GOT3 (cell line): ENCODE measurements at places on chromosomes 11 and 22.

GRCh38 chr11:130160498-130161155 lies 1.0 kb downstream of the ST14 start:
- DNase-seq: no peak

GRCh38 chr11:3959015-3959902 lies 103.8 kb downstream of the STIM1 start:
- no peak for DNase-seq

DNA sequence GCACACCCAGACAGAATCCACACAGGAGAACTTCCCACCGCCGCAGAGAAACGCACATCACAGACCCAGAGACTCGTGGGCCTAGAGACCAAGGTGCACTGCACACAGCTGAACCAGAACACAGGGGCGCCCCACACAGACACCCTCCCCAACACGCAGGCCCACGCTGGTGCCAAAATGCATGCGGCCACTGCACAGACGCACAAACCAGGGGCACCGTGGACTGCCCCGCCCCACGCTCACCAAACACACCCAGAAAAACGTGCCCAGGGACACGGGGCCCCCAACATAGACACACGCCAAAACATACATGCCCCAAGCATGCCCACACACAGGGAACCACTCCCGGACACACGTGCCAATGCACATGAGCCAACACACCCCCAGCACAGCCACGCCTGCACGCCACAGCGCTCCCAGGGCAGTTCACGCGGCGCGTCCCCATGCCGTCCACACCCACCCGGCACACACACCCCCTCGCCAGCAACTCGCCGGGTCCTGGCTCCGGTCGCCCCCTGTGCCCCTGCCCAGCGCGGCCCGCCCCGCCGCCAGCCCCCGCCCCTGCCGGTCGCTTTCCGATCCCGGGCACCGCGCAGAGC lies 7.8 kb downstream of the ELFN2 start:
- no peak for DNase-seq

DNA sequence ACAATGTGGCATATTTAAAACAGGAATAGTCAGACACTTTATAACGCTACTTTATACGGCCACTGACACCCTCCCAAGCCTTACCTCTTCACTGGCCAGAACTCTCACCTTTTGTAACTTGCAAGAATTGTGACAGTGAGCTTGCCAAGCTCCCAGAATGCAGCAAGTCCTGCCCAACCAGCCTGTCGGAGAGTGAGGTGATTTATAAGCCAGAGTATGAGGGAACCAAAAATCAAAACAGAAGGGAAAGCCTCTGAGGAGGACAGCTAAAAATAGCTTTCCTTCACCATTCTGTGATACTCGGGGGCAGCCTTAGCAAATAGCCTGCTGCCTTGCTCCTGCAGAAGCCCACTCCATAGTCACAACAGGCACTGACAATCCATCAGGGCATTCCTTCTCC lies 229.7 kb downstream of the FAM76B start:
- no peak for DNase-seq

- no peak for DNase-seq
These were observed 541.2 kb upstream of the API5 start for GRCh38 chr11:42770444-42771065.

GRCh38 chr11:35933320-35933871 lies 10.5 kb upstream of the LDLRAD3 start:
- no peak for DNase-seq

GRCh38 chr22:30393322-30393680 lies 3.5 kb upstream of the SEC14L2 start:
- no peak for DNase-seq

GRCh38 chr11:83751041-83751440 lies 464.9 kb upstream of the CCDC90B start:
- no peak for DNase-seq

GRCh38 chr22:46239261-46240048 lies 10.6 kb downstream of the CDPF1 start:
- DNase-seq: no peak

DNA sequence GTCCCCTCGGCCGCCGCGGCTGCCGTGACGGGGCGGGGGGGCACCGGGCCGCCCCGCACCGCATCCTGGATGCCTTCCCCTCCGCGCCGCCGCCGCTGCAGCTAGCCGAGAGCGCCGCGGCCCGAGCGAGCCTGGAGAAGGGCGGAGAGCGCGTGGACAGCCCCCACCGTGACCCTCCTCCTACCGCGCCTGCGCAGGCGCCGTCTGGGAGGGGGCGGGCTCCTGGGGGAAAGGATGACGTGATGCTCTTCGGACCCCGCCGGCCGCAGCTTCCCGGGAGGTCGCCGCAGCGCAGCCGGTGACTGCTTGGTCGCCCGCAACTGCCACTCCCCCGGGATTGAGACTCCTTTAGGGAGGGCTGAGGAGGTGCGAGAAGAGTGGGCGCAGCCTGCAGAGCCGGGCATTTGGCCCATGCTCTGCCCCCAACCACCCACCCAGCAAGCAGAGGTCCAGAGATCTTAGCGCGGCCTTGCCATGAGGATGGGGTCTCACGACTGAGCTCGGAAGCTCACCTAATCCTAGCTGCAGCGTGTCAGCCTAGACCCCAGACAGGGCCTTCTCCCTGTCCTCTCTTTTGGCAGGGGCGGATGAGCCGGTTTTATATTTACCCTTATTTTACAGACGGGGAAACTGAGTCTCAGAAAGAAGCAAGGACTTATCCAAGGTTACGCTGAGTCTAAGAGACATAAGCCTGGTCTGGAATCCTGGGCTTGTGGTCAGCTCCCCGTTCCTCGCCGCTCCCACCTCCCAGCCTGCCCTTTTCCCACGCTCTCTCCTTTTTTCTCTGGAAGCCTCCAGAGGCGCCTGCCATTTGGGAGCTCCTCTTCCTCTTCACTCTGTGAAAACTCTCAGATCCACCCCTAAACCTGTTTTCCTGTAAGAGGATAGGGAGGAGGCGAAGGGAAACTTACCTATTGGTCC lies at the start of gene DENND5A:
TSS of gene DENND5A (minus strand) at position 140 of the 921 bp plus-strand sequence. CDS start 281 bp downstream, outside the sequence.
- no peak for DNase-seq

DNA sequence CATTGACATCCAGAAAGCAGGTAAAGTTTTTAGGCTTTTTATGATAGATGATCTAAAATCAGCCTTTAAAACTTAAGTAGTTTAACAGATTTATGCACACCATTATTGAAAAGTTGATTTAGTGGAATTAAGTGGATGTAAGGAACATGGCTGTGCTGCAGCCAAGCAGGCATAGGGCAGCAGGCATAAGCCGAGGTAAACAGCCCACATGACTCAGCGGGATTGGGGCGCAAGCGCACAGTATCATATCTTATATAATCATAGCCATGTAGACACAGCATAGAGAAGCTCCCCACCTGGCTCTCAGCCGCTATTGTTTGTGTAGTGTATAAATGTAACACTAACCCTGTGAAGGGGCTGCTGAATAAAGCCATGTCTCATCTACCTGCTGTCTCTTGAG lies 157.5 kb downstream of the WNT11 start:
- DNase-seq: no peak

- no peak for DNase-seq
These were observed 95.7 kb upstream of the UBASH3B start for GRCh38 chr11:122559734-122560382.

DNA sequence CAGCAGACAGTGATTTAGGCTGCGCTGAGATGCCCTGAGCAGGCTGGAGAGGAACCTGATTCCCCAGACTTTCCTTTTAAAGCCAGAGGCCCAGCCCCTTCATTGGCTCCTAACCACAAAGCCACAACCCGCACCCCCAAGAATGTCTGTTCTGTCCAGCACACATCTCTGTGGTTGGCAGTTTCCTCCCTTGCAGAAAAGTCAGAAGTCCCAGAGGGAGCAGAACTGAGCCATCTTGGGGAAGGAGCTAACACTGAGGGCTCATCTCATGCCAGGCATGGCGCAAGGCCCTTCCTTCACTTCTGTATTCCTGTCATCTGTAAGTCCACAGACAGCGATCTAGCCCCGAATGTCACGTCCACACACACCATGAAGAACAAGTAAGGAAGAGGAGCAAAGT lies 97.1 kb upstream of the SYT13 start:
- peak; percentile 49 for DNase-seq

DNA sequence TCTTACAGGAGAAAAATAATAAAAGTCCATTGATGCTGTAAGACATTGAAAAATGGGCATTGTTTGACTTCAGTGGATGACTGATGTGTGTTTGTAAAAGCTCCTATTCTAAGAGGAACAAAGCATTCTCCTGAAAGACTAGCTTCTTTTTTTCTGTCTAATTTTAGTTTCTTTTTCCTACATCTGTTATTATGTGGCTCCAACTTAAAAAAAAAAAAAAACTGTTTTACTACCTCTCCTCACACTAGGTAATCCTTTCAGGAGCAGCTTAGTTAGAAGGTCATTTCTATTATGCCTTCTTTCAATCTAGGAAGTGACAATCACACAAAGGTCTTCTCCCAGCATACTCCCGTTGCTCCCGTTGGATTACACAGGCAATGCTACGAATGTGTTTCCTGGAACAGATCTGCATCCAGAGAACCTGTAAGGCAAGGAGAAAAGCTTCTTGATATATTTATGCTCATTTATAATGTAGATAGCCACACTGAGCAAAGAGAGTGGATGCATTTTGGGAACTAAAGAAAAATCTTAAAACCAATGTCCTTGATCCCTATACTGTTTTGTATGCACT lies 595.1 kb upstream of the CCDC179 start:
- DNase-seq: no peak

DNA sequence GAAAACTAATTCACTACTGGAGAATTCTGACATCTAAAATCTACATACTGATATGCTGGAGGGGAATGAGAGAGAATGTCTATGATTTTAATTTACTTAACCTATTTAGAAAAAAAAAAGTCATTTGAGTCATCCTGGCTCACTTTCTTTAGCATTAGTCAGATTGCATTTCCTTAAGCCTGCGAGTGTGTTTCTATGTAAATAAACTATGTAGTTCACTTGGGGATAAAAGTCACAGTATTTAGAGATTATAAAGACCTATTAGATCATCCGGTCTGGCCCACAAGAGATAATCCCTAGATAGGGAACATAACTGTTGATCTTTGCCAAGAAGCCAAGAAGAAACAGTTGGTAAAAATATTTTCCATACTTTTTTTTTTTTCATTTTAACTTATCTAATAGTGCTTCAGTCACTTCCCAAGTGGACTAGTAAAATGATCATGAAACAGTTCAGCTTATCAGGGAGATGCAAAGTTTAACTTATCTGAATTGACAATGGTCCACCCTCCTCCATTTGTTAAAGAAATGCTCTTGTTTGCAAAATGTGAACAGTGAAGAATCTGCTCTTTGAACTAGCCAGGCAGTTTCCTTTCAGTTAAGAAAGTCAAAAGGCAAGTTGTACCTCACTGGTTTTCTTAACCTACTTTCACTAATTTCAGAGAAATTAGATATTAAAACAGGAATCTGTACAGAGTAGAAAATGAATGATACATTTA lies 21.2 kb upstream of the BLID start:
- DNase-seq: no peak

DNA sequence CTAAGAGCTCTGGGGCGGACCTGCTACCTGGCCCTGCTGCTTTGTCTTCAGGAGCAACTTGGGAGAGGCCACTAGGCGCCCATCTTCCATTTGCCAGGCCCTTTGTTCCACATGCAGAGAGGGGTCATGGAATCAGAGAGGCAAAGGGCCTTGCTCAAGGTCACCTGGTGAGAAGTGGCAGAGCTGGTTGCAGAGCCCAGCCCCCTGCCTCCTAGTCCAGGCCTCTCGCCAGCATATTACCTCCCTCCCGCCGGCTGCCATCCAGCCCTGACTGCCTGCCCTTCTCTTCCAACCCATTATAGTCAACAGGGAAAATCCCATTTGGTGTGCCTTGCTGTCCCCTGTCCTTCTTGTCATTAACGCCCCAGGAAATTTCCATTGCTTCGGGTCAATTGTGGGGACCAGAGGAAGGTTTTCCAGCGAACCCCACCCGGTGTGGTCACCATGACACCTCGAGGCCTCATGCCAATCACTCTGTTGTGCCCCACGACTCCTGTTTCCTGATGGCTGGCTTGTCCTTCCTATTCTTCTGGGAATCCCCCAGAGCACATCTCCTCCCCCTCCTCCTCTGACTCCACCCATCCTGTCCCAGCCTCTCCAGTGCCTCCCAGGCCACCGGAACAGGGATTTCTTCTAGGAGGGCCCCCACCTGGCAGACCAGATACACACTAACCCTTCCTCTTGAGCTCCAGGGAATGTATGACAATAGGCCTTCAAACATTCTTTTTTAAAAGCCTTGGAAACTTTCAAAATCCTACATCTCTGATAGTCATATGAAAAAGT lies 77.0 kb downstream of the NECTIN1 start:
- no peak for DNase-seq
